Renal pelvis (tissue), 12 donors: ENCODE measurements at places on chromosomes 16 and 17.

DNA sequence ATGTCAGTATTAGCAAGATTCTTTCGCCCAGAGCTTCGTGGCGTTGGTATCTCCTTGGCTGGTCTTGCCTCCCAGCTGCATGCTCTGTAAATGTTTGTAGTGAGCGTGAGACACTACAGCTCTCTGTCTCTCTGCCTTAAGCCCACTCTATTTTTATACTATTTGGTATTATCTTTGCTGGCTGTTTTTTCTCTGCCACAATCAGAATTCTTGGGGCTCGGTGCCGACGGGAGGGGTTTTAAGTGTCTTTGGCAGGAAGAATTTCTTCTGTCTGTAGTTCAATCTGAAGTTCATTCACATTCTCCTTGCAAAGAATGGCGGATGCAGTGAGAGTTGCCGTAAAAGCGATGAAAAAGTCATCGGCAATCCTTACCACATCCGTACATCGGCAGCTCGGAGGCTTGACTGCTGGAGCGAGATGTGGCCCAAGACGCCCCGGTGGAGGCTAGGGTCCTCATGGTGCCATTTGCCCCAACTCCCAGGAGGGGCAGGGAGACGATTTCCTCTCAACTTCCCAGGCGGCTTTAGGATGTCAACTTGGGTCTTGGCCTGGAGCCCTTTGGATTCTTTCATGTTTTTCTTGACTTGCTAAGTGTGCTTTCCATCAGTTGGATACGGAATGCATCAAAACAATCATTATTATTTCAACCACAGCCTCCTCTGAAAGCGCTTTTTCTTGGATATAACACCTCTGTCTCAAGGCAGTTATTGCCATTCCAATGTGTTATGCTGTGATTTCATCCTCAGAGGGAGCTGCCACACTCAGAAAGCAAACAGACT is 132.3 kb upstream of the SDK2 start:
- no peak for DNase-seq

DNA sequence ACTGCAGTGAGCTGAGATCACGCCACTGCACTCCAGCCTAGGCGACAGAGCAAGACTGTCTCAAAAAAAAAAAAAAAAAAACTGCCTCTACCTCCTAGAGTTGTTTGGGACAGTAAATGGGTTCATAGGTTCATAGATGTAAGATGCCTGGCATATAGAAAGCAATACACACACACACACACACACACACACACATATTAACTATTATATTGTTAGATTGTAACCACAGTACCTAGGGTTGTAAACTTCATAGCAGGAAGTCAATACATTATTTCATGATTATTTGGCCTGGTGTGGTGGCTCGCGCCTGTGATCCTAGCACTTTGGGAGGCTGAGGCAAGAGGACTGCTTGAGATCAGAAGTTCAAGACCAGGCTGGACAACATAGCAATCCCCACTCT is 5.8 kb downstream of the XPO6 start:
- no peak for DNase-seq

DNA sequence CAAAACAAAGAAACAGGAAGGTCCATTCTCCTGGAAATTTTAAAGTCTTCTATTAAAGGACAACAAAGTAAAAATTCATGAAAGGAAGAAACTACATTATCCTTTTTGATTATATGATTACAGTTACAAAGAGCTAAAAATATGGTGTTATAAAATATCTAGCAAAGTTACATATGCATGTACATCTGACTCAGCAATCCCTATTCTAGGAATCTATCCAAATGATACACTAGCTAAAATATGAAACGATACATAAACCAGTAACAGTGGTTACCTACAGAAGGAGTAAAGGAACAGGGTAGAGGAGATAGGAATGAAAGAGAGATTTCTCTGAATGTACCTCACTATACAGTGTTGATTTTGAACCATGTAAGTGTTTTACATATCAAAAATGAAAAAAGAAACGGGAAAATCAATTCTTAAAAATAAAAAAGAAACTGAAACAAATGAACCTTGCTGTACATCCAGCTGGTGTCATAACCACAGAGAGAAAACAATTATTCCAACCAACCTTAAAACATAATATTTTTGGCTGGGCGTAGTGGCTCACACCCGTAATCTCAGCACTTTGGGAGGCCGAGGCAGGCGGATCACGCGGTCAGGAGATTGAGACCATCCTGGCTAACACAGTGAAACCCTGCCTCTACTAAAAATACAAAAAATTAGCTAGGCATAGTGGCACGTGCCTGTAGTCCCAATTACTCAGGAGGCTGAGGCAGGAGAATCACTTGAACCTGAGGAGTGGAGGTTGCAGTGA is 41.4 kb downstream of the HYDIN start:
- no peak for DNase-seq

- DNase-seq: no peak
Measured at GRCh38 chr16:80806927-80807340, 2.5 kb upstream of the CDYL2 start.
